ENCODE measurements at places on chromosomes 6 and 20. TPM values are rescaled to one million over a fixed set of nuclear protein-coding genes. Genes with fewer than 3 reads are reported as not detected.

The IPCEF1 gene
- 0.31 TPM for total RNA-seq

The CYP39A1 gene
- not detected for total RNA-seq

DNA sequence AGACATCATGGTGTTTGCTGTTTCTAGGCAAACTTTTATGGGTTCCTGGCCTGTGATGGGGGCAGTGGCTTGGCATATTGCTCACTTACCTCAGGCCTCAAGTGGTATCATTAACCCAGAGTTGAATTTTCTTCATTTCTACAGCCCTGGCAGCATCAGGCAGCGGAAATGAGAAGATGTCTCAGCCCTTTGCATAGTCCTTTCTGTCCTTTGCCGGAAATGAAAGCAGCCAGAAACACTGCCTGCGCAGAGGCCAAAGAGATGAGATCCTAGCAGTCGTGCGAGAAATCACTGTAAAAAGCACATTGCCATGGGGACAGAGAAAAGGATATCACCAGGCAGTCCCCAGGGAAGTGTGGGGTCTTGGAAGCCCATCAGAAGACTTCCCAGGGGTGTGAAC, 37.4 kb upstream of the KCNG1 start:
- DNase-seq = no peak

GRCh38 chr20:34334654-34335407, 28.2 kb upstream of the ITCH start:
- DNase-seq = no peak

DNA sequence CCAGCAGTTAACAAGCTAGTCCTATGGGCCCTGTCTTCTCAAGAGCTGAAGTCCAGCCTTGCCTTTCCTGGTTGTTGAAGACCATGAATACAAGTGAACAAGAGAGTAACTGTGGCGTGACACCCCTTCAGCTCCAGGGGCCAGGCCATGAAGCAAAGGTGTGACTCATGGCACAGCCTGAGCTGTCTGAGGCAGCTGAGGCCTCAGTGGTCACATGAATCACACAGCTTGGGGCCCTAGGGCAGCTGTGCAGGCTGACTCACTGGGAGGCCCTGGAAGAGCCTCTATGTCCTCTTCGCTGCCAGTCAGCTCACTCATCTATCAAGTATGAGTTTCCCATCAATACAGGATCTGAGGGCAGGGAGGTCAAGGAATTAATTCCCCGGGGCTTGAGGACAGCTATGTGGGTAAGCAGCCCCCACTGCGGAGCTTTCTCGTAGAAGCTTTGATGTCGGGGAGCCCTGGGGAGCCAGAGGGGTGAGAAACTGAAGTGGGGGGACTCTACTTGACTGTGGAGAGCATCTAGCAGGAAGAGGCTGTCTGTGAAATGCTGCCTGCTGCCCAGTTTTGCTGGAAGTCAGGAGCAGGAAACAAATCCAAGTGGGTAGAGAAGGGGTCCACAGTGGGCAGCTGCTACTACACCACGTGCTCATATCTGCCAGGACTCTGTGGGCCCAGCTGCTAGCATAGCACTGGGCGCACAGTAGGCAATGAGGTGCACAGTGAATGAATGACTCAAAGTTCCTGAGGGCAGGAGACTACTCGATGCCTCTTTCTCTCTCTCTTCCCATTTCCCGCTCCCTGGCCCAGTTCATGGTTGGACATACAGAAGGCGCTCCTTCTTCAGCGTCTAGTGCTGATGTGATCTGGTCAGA, 13.7 kb upstream of the FAM83C start:
- DNase-seq = peak; percentile 95

- DNase-seq = no peak
Observed at GRCh38 chr6:88031550-88031949, 16.1 kb upstream of the SPACA1 start.

GRCh38 chr6:114690625-114691024, 347.8 kb upstream of the HS3ST5 start:
- no peak for DNase-seq

Measured in osteocyte (in vitro differentiated cells).